ENCODE measurements at places on chromosomes 12 and 14. TPM values are rescaled to one million over a fixed set of nuclear protein-coding genes. Genes with fewer than 3 reads are reported as not detected.

ESRRB gene
- 8.2 TPM for polyA plus RNA-seq

AMN gene
- 42.1 TPM for polyA plus RNA-seq

PTCSC3 gene
- 0.27 TPM for polyA plus RNA-seq

LIN7A gene
- polyA plus RNA-seq: 15.4 TPM

TESPA1 gene
- polyA plus RNA-seq: 0.44 TPM

CFAP54 gene
- polyA plus RNA-seq: 2.6 TPM

CD163 gene
- 8.0 TPM for polyA plus RNA-seq

RPS6KL1 gene
- 0.89 TPM for polyA plus RNA-seq

CARMIL3 gene
- 1.6 TPM for polyA plus RNA-seq

GALNT16 gene
- 5.3 TPM for polyA plus RNA-seq

CCDC88C gene
- 8.9 TPM for polyA plus RNA-seq

SIRT4 gene
- 4.5 TPM for polyA plus RNA-seq

TMEM121 gene
- polyA plus RNA-seq: 5.7 TPM

KIF5A gene
- 0.72 TPM for polyA plus RNA-seq

SENP1 gene
- polyA plus RNA-seq: 23.6 TPM

ESPL1 gene
- 8.1 TPM for polyA plus RNA-seq

SLC7A7 gene
- polyA plus RNA-seq: 9.6 TPM

A2M gene
- polyA plus RNA-seq: 248 TPM

RNASE2 gene
- 1.3 TPM for polyA plus RNA-seq

TMEM116 gene
- 34.0 TPM for polyA plus RNA-seq

BEST3 gene
- 0.34 TPM for polyA plus RNA-seq

TAS2R46 gene
- not detected for polyA plus RNA-seq

ARF3 gene
- 138 TPM for polyA plus RNA-seq

ENDOU gene
- 0.66 TPM for polyA plus RNA-seq

VSX2 gene
- polyA plus RNA-seq: 0.13 TPM

NINJ2 gene
- 1.5 TPM for polyA plus RNA-seq

MORN3 gene
- 1.7 TPM for polyA plus RNA-seq

PTPRB gene
- 7.5 TPM for polyA plus RNA-seq

ATG2B gene
- 36.1 TPM for polyA plus RNA-seq

TFCP2 gene
- 44.2 TPM for polyA plus RNA-seq

NID2 gene
- polyA plus RNA-seq: 88.9 TPM

JDP2 gene
- 24.2 TPM for polyA plus RNA-seq

EXOC3L4 gene
- polyA plus RNA-seq: 0.93 TPM

RNASE11 gene
- polyA plus RNA-seq: not detected

KLRB1 gene
- polyA plus RNA-seq: 4.2 TPM
